Chondrocyte (in vitro differentiated cells): ENCODE measurements at places on chromosomes 12 and 14. TPM values are rescaled to one million over a fixed set of nuclear protein-coding genes. Genes with fewer than 3 reads are reported as not detected.

The C3AR1 gene
- total RNA-seq, result 0.27 to 0.59 TPM in 2 of 3 replicates, not detected in the other

The MYF5 gene
- total RNA-seq, result not detected in 3 replicates

The OR4N5 gene
- total RNA-seq, result not detected in 3 replicates

The ARHGAP9 gene
- total RNA-seq, result 2.9 to 3.1 TPM in 2 of 3 replicates, not detected in the other

The STXBP6 gene
- 1.7 to 11.5 TPM (median 1.8 TPM) in 3 replicates for total RNA-seq

The POTEM gene
- not detected in 3 replicates for total RNA-seq

The SMIM10L1 gene
- 11.8 to 15.8 TPM (median 12.2 TPM) in 3 replicates for total RNA-seq

- peak overlapping the region; percentile 78 for H3K4me3 ChIP-seq
- no peak for DNase-seq
- H3K27me3 ChIP-seq, result no peaks in the 10 kb centered on the region
- H3K4me1 ChIP-seq, result peaks cover 6% of the 10 kb centered on the region
Observed at GRCh38 chr12:7439579-7440505, 4.1 kb downstream of the CD163L1 start.

GRCh38 chr12:85782711-85783110 is 53.5 kb downstream of the RASSF9 start:
- H3K4me3 ChIP-seq, result no peak overlapping the region
- H3K36me3 ChIP-seq, result peaks cover 3% of the 10 kb centered on the region
- DNase-seq, result no peak
- no peak overlapping the region for H3K27ac ChIP-seq

DNA sequence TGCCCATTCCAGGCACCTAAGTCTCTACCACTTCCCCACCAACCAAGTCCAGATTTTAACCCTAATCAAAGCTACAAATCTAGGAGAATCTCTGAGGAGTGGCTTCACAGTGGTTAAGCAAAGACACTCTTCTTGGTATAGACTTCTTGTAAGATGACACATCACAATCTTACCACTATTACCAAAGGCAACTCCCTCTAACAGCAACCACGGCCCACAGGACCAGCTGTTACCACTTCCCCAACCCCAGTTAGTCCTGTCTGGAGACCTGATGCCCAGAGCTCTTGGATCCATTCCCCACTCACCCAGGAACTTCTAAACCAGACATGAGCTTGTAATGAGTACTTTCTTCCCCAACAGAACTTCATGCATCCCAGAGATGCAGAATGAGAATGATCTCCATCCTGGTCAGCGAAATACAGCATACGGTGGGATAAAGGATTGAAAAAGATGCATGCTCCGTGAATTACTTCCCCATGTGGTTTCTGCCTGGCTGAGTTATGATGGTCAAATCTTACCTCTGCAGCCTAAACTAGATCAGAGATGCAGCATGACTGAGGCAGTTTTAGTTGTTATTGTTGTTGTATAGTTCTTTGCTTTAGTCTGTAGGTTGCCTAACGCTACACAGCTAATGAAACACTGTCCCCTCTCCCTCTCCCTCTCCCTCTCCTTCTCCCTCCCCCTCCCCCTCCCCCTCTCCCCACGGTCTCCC is 87.7 kb upstream of the FOXN3 start:
- H3K36me3 ChIP-seq, result peaks cover 5% of the 10 kb centered on the region
- H3K4me1 ChIP-seq, result peaks cover 48% of the 10 kb centered on the region
- DNase-seq, result no peak
- no peaks in the 10 kb centered on the region for H3K27me3 ChIP-seq
- H3K4me3 ChIP-seq, result no peak overlapping the region

DNA sequence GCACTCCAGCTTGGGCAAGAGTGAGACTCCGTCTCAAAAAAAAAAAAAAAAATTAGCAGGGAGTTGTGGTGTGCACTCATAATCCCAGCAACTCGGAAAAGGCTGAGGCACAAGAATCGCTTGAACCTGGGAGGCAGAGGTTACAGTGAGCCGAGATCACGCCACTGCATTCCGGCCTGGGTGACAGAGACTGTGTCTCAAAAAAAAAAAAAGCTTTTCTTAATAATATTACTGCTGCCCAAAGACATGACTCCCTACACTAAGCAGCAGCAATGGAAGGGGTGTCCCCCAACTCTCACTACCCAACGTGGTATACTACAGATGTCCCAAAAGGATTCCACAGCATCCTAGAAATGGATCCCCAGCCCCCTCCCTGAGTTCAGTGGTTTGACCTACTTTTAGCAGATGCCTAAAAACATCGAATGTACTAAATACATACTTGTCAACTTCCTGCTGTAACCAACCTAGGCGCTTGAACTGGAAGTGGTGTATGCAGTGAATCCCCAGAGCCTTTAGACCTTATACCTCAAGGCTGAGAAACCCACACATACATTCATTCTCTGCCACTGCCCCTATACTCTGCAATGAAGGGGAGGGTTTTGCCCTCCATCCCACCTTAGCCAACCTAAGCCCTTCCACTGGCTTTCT is 8.5 kb upstream of the FKBP11 start:
- peaks cover 28% of the 10 kb centered on the region for H3K36me3 ChIP-seq
- no peak overlapping the region for H3K27ac ChIP-seq
- H3K4me1 ChIP-seq, result no peaks in the 10 kb centered on the region
- H3K27me3 ChIP-seq, result no peaks in the 10 kb centered on the region
- no peak overlapping the region for H3K4me3 ChIP-seq
- no peak for DNase-seq

DNA sequence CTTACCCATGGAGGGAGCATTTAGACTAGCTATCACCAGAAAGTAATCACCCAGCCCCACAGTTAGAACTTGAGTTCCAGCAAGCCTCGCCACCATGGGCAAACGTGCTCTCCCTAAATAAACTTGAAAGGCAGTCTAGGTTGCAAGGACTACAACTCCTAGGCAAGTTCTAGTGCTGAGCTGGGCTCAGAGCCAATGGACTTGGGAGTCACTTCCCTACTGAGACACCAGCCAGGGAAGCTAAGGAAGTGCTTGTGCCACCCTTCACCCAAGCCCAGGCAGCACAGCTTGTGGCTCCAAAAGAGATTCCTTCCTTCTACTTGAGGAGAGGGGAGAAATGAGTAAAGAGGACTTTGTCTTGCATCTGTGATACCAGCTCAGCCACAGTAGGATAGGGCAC is 57.9 kb downstream of the SLCO1A2 start:
- H3K27ac ChIP-seq, result peak overlapping the region; percentile 51
- no peaks in the 10 kb centered on the region for H3K27me3 ChIP-seq
- H3K36me3 ChIP-seq, result no peaks in the 10 kb centered on the region
- no peak overlapping the region for H3K4me3 ChIP-seq

DNA sequence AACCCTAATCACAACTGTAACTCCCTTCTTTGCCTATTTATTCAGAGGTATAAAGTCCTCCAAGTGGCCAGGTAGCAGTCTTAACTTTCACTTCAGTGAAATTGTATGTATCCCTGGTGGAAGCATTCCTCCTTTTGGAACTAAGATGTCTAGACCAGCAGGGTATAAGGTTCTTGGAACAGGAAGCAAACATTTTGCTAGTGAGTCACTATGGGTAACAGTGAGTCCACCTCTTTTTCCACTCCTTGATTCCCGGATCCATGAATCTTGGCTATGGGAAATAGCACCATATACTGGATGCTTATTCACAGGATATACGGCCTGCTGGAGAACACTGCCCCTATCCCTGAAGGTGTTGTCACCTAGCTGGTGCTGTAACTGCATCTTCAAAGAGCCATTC is 80.2 kb downstream of the KCNA5 start:
- no peaks in the 10 kb centered on the region for H3K36me3 ChIP-seq
- DNase-seq, result no peak
- no peak overlapping the region for H3K4me3 ChIP-seq
- no peak overlapping the region for H3K27ac ChIP-seq
